ENCODE measurements at places on chromosomes 16 and 17.

DNA sequence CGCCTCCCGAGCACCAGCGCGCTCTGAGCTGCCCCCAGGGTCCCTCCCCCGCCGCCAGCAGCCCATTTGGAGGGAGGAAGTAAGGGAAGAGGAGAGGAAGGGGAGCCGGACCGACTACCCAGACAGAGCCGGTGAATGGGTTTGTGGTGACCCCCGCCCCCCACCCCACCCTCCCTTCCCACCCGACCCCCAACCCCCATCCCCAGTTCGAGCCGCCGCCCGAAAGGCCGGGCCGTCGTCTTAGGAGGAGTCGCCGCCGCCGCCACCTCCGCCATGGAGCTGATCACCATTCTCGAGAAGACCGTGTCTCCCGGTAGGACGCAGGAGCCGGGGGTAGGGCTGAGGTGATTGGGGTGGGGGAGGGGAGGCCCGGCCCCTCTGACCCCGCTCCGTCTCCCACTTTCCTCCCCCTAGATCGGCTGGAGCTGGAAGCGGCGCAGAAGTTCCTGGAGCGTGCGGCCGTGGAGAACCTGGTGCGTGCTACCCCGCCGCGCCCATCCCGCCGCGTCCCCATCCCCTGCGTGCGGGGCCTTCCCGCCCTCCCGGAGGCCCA lies 329 bp downstream of the KPNB1 start:
- peaks cover 15% of the 10 kb centered on the region for H3K36me3 ChIP-seq
- peak overlapping the region; percentile 86 for H3K4me3 ChIP-seq
- no peak for DNase-seq

- no peaks in the 10 kb centered on the region for H3K4me1 ChIP-seq
- H3K4me3 ChIP-seq = no peak overlapping the region
- no peaks in the 10 kb centered on the region for H3K36me3 ChIP-seq
Observed at GRCh38 chr17:65515512-65515911, 45.9 kb downstream of the AXIN2 start.

DNA sequence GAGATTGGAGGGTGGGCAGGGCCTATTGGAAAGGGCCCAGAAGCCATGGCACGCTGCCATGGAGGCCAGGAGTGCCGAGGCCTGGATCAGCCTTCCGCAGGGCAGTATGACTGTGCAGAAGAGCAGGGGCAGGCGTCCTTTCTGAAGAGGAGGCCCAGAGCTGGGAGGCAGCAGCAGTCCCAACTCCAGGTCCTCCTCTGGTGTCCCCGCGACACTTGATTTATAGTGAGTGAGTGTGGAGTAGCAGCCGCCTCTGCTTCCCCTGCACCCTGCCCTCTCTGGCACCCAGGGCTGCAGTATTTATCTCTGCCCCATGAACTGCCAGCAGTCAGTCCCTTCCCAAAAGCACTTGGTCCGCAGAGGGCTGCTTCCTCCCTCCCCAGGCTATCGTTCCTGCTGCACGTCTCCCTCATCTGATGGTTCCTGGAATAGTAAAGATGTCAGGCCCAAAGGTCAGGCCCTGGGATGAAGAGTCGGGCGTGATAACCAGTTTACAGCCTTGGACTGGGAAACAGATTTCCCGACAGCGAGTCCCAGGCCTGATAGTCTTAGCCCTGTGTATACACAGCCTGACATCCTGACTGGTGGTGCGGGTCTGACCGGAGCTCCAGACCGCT lies 32.9 kb downstream of the PGS1 start:
- H3K4me1 ChIP-seq = peaks cover 9% of the 10 kb centered on the region
- H3K27ac ChIP-seq = peak overlapping the region; percentile 35
- H3K36me3 ChIP-seq = no peaks in the 10 kb centered on the region
- no peaks in the 10 kb centered on the region for H3K27me3 ChIP-seq
- no peak overlapping the region for H3K4me3 ChIP-seq
- DNase-seq = no peak

DNA sequence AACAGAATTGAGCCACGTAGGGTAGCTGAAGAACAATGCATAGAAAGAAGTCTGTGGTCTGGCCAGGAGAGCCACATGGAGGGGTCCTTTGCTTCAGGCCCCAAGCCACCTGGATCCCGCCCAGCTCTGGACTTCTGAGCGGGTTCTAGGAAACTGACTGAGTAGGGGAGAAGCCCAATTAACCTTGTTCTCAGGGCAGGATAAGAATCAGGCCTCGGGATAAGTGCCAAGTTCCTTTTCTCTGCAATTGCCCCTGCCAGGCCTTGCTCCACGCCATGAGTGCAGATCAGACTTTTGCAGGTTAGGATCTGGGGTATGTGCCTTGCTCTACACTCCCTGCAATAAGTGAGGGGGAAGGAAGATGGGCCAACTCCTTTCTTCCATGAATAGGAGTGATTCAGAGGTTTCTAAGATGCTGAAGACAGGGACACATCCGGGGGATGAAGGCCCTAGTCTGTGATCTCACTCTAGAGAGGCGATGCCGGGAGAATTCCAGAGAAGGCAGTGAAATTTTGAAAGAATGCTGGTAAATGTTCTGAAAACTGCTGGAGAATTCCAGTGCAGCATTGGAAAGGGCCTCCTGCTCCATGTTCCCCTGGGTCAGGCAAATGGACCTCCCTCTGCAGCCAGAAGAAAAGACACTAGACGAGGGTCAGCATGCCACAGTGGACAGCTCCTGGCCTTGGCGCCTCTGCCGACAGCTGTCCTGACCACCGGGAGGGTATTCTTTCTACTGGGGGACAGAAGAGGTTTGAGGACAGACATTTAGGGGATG lies 5.8 kb downstream of the NEUROD2 start:
- no peak overlapping the region for H3K4me3 ChIP-seq
- H3K36me3 ChIP-seq = no peaks in the 10 kb centered on the region
- H3K4me1 ChIP-seq = peaks cover 21% of the 10 kb centered on the region
- H3K27me3 ChIP-seq = peaks cover 22% of the 10 kb centered on the region
- no peak for DNase-seq

GRCh38 chr16:2804728-2805127 lies 6.5 kb downstream of the PRSS41 start:
- H3K27me3 ChIP-seq = no peaks in the 10 kb centered on the region
- DNase-seq = no peak
- H3K4me1 ChIP-seq = no peaks in the 10 kb centered on the region
- no peak overlapping the region for H3K27ac ChIP-seq
- no peaks in the 10 kb centered on the region for H3K36me3 ChIP-seq
- no peak overlapping the region for H3K4me3 ChIP-seq

DNA sequence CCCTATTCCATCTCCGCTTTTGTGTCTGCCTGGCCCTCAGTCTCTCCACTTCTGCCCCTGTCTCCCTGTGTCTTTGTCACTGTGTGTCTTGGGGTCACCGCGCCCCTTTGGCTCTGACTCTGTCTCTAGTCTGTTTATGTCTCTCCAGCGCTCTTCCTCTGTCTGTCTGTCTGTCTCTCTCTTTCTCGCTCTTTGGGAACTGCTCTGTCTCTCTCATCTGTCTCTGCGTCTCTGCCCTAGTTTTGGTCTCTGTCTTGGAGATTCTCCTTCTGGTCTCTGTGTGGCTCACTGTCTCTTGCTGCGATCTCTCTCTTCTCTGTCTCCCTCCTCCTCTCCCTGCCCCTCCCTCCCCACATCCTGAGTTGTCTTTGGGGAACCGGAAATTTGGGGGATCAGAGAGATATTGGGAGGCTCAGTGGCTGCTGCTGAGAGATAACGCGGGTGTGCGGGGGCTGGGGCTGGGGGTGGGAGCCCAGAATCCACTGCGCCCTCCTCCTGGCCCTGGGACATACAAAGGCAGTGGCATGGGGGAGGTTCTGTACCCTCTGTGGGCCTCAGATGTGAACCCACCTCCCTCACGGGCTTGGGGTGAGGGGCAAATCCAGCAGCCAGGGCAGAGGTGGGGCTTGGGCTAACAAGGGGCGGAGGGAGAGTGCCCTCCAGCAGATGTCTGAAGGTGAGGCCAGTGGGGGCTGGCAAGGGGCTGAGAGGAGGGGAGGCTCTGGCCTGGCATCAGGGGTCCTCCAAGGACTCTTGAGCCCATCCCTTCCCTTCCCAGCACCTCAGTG lies 24.4 kb downstream of the LAT start:
- H3K36me3 ChIP-seq = no peaks in the 10 kb centered on the region
- no peak overlapping the region for H3K4me3 ChIP-seq
- peak; percentile 76 for DNase-seq
- no peaks in the 10 kb centered on the region for H3K4me1 ChIP-seq
- H3K27ac ChIP-seq = no peak overlapping the region
- H3K27me3 ChIP-seq = no peaks in the 10 kb centered on the region

DNA sequence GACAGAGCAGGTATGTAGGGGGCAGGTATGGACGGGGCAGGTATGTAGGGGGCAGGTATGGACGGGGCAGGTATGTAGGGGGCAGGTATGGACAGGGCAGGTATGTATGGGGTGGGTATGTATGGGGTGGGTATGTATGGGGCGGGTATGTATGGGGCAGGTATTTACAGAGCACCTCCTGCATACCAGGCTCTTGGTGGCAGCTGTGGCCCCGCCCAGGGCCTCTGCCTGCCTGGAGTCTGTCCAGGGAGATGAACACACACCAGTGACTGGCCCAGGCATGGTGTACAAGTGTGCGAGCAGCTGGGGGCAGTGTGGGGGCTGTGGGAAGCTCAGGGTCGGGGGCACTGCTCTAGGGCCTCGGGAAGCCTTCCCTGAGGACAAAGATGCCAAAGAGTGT lies 4.4 kb downstream of the RPL3L start:
- no peak overlapping the region for H3K27ac ChIP-seq
- H3K4me1 ChIP-seq = no peaks in the 10 kb centered on the region

DNA sequence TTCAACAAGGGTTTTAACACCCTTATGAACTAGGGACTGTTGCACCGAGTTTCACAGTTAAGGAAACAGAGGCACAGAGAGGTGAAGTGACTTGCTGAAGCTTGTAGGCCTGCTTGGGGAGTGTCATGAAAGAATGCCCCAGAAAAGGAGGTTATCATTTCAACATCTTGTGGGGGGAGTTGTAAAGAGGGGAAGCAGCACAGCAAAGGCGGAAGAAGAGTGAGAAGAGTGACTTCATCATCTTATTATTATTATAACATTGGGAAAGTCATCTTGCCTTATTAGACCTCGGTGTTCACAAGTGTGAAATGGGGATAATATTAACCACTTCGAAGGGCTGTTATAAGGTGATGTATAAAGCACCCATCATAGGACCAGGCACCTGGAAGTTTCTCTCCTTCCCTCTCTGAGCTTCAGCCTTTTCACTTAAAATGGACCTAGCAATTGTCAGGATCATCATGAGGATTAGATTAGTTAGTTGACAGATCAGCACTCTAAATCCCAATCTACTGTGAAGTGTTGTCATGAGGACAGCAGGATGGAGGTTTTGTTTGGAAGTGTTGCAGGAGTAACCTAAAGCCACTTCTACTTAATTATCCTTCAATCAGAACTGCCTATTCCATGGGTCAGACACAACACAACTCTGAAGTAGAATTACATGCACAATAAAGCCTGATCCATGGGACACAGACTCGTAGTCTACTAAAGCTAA lies 2.3 kb downstream of the CCL4 start:
- no peaks in the 10 kb centered on the region for H3K36me3 ChIP-seq
- no peak overlapping the region for H3K4me3 ChIP-seq
- no peaks in the 10 kb centered on the region for H3K4me1 ChIP-seq
- no peak for DNase-seq
- H3K27ac ChIP-seq = no peak overlapping the region
- no peaks in the 10 kb centered on the region for H3K27me3 ChIP-seq

- no peaks in the 10 kb centered on the region for H3K36me3 ChIP-seq
- DNase-seq = no peak
- H3K4me3 ChIP-seq = peak overlapping the region; percentile 86
Observed at GRCh38 chr16:30901201-30902028, 5.0 kb downstream of the CTF1 start.

DNA sequence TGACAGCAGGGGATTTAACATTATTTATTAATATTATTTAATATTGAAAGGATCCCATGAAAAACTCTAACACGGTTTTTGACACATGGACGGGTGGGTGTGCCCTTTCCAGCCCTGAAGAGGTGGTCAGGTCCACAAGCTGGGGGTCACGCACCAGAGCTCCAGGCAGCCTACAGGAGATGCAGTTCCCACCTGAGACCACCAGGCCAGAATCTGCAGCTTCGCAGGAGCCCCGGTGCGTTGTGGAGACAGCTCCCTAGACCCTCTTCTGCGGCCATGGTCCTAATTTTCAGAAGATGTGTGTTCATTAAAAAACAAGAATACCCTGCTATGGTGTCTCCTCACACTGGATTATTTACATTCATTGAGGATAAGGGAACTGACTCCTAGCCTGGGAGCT lies 331.1 kb downstream of the C16orf95 start:
- no peak overlapping the region for H3K27ac ChIP-seq
- no peak for DNase-seq
- no peaks in the 10 kb centered on the region for H3K36me3 ChIP-seq
- H3K4me3 ChIP-seq = no peak overlapping the region

DNA sequence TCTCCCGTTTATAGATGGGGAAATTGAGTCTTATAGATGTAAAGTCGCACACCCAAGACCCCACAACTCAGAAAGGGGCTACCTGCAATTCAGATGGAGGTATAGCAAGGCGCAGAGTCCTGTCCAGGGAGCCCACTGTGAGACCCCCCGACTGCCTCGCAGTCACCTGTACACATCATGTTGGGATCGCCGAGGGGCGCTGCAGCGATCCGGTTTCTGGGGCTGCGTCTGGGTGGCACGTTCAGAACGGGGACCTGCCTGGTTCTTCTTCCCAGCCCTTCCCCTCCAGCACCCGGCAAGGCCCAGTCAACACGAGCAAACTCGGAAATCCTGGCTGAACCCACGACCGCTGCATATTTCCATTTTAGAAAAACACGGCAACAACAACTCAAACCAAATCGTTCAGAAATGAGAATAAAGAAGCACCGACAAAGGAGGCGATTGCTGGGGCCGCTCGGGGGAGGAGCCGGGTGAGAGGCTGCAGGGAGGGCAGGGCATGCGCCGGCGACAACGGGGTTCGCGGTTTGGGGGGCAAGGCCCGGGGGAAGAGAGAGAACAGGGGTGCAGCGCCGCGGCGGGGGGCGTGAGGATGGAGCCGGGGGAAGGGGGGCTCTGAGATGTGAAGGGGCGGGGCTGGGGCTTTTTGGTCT lies 643 bp downstream of the HSDL1 start:
- H3K27ac ChIP-seq = peak overlapping the region; percentile 54
- H3K4me3 ChIP-seq = peak overlapping the region; percentile 92
- DNase-seq = peak; percentile 40
- no peaks in the 10 kb centered on the region for H3K36me3 ChIP-seq
- peaks cover 3% of the 10 kb centered on the region for H3K4me1 ChIP-seq

DNA sequence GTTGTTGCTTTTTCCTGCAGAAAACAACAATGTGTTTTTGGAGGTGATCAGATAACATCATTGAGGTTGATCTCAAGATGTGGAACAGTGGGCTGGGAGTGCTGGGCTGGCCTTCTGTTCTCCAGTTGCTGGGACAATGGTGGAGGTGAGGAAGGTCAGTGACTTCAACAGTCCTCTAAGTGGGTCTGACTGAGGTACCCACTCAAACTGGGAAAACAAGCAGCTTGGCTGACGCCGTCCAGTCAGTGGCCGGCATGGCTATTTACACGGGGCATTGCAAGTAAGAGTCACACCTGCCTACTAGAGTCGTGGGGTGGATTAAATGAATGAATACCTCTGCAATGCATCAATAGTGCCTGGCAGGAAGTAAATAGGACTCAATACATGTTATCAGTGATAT lies 386.7 kb upstream of the ZFHX3 start:
- no peak overlapping the region for H3K4me3 ChIP-seq
- no peaks in the 10 kb centered on the region for H3K27me3 ChIP-seq
- H3K27ac ChIP-seq = no peak overlapping the region
- no peaks in the 10 kb centered on the region for H3K36me3 ChIP-seq
